ENCODE measurements at places on chromosomes 11 and 22.

- peak; percentile 73 for DNase-seq
These were observed 203.5 kb upstream of the E2F8 start for GRCh38 chr11:19444231-19444630.

DNA sequence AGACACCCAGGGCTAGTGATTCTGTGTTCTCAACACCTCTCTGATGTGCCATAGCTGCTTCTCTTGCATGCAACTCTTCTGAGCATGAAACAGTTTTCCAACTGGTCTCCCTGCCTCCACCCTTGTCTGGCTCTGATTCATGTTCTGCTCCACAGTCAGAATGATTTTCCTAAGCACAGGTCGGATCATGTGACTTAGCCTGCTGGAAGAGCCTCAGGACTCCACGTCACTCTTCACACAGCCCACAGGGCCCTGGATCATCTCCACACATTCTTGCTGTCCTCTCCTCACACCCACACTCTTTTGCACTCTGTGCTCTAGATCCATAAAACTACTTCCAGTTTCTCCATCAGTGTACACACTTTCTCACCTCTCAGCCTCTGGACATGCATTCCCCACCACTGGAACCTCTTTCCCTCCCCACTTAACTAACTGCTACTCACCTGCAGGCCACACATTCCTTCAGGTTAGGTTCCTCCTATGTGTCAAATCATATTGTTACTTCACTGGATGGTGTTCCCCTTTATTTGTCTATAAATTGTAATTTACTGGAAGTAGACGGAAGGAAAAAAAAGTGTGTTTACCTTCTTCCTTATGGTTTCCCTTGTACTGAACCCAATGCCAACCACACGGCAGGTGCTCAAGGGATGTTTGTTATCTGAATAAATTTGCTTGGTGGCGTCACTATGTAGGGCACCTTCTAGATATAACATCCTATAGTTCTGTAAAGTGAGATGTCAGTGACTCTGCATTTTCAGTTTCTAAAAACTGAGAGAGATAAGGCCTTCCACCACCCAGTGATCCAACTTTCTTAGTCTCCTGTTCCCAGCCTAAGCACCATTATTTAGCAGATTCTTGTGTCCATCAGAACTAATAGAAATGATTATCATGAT, 133.7 kb downstream of the ETS1 start:
- DNase-seq = peak; percentile 95

DNA sequence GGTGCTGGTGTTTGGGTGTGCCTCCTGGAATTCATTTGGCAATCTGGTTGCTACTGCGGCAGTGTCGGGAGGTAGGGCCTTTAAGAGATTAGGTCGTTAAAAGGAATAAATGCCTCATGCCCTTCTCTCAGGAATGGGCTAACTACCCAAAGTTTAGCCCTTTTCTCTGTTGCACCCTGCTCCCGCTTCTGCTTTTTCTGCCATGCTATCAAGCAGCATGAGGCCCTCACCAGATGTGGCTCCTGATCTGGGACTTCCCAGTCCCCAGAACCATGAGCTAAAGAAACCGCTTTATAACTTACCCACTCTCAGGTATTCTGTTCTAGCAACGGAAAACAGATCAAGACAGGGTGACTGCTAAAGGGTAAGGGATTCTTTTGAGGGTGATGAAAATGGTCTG, 6.3 kb downstream of the EIF3D start:
- no peak for DNase-seq

GRCh38 chr11:6315811-6316425, 4.4 kb downstream of the CAVIN3 start:
- DNase-seq = peak; percentile 79

DNA sequence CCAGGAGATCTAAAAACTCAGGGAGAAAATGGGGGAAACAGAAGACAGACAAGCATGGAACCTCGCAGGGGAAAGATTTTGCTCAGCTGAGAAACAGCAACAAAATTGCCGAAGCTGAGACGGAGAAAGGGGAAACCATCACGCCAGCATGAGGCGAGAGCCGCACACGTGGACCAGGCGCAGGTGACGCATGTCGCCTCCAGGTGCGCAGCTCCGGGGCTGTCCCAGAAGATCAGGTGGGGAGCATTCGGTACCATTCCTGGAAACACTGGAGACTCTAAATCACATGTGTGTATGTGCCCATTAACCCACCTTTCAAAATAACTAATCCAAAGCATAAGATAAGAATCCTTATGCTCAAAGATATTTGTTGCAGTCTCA, 121.7 kb downstream of the BRD1 start:
- no peak for DNase-seq

- DNase-seq = no peak
These were observed 47.1 kb upstream of the DEPDC7 start for GRCh38 chr11:32968541-32968940.

- DNase-seq = peak; percentile 83
These were observed 34.5 kb downstream of the CPT1A start for GRCh38 chr11:68806931-68807844.

DNA sequence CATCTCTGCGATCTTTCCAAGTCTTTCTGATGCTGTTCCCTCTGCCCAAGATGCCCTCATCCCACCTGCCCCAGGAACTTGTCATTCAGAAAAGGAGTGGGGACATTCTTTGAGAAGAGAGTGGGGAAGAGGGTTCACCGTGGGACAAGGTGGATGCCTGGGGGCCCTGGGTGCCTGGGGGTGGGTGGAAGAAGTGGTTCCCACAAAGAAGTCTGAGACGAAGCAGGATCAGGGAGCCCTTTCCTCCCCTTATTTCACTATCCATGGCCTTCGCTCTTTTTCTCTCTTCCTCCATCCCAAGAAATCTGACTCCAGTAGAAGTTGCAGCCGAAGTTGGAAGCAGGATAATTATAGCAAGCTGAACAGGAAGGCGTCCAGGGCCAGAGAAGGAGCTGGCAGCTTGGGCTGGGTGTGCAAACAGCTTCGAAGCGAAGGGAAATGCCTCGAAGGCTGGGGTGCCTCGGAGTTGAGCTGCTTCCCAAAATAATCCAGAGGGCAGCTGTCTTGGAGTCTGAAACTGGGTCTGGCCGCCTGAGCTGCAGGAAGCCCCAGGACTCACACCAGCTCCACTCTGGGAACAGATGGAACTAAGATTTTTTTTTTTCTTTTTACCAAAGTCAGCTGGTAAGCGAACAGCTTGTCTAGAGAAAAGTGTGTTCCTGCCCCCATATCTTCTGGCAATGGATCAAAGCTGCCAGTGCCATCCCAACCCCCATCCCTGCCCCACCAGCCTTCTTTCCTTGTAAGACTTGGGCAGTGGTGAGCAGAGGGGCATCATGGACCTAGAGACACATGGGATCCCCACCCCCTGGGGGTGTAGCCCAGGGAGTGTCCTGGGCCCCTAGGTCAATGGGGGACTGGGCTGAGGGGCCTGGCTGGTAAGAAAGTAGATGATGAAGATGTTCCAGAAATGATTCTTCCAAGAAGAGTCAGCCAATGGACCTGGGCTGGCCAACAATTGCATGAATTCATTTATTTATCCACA, 31.5 kb downstream of the PARVG start:
- DNase-seq = peak; percentile 6

- DNase-seq = peak; percentile 94
These were observed 30.1 kb upstream of the HMOX1 start for GRCh38 chr22:35350539-35351503.

DNA sequence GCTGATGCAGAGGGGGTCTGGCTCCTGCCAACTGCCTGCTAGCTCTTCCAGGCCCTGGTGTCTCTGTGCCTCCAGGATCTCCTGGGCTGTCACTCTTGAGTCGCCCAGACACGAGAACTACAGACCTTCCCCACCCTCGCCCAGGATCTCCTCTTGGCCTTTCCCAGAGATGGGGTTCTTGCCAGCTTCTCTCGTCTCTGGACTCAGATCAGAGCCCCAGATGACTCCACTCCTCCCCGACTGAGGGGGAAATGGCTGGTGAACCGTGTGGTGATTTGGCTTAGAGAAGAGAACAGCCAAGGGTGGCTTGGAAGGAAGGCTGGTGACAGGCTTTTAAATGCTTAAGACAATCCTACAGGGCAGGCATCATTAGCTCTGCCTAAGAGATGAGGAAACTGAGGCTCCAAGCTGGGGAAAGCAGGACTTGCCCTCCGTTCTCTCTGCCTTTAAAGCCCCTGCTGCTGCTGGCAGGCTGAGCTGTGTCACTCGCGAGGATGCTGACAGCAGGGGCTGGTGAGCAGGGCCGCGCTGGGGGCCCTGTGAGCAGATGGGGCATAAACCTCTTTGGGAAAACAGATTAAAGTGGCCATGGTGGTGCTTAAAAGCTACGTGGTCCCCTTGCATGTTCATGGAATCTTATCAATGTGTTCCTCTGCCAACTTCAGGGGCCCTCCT, 90.3 kb upstream of the THY1 start:
- DNase-seq = no peak

DNA sequence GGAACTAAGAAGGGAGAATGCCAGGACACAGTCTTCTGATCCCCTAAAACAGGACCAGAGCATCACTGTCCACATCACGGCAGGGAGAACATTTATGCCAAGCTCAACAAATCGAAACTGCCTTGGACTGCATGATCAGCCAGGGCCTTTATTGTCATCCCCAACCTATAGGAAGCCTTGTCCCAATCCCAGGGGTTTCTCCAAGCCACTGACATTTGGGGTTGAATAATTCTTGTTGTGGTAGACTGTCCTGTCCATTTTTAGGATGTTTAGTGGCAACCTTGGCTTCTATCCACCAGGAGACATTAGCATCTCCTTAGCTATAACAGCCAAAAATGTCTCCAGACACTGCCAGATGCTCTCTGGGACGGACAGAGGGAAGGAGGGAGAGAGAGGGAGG, 37.1 kb downstream of the RPL27A start:
- no peak for DNase-seq

- DNase-seq = no peak
These were observed 34.2 kb upstream of the PLET1 start for GRCh38 chr11:112294688-112295340.

DNA sequence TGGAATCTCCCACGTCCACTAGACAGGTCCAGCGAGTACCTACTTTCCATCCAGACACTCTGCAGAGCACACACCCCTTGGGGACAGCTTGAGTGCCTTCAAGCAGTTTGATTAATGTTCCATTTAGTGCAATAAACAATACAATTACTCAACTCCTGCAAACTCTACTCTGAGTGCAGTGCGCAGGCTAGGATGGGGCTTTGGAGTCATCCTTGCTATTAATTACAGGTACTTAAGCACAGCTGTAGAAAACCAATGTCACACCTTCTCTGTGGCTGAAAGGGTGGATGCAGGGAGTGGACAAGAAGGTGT, 82.6 kb downstream of the MN1 start:
- no peak for DNase-seq

DNA sequence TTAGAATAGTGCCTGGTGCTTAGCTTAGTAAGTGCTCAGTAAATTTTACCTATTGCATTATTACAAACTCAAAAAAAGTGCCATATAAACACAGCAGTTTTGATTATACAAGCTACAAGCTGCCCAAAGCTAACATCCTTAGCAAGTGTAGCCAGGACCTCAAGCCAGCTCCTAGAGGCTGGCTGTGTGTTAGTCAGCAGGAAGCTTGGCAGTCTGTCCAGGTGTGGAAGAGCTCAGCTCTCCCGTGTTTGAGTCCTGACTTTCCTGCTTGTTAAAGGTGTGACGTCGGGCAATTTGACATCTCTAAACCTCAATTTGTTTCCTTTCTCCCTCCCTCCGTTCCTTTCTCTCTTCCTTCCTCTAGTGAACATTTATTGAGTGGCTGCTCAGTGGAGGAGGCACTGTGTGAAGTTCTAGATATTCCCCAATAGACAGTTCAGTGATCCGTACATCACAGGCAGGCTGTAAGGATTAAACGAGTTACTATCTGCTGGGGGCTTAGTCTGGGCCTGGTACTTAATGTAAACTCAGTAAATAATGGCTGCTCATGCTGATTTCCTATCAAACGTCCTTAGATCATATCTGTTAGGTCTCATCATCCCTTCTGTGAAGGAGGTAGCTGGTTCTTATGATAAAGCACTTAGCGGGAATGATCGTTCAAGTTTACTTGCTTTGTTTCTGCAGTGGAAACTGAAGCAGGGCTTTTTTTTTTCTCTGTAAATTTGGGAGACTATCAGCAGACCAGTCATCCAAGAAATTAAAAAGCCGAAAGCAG, 68.7 kb downstream of the PRR5L start:
- DNase-seq = no peak

GRCh38 chr11:67251841-67252240, 14.4 kb upstream of the GRK2 start:
- DNase-seq = no peak

DNA sequence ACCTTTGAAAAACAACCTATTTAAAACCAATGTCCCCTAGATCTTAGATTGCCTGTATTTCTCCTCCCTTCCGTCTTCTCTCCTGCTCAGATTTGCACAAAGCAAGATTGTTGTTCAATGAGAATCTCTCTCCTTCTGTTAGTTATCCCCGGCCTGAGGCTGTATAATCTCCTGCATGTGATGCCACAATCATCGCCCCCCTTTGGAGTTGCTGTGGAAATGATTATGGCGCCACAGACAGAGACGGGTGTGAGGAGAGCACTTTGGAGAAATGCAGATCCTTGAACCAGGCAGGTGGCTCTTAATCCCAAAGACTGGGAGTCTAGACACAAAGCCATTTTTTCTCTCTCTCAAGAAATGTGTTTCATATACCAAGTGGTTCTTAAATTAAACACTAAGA, 941.3 kb downstream of the OPCML start:
- no peak for DNase-seq

DNA sequence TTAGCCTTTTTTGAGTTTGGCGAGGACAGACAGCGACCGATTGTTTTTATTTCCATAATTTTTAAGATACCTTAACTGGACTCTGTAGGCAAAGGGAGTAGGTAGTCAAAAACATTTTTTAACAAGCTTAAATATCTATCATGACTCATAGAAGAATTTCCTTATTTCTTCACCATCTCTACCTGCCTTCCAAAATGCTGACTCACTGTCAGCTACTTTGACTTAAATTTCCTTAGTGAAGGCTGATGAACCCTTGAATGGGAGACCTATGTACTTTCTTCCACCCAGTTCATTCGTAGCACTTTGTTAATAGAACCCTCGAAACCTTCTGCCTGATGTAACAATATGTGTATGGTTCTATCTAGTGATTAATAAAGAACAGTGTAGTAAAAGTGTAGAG, 1.1 kb upstream of the MTMR2 start:
- DNase-seq = peak; percentile 68

DNA sequence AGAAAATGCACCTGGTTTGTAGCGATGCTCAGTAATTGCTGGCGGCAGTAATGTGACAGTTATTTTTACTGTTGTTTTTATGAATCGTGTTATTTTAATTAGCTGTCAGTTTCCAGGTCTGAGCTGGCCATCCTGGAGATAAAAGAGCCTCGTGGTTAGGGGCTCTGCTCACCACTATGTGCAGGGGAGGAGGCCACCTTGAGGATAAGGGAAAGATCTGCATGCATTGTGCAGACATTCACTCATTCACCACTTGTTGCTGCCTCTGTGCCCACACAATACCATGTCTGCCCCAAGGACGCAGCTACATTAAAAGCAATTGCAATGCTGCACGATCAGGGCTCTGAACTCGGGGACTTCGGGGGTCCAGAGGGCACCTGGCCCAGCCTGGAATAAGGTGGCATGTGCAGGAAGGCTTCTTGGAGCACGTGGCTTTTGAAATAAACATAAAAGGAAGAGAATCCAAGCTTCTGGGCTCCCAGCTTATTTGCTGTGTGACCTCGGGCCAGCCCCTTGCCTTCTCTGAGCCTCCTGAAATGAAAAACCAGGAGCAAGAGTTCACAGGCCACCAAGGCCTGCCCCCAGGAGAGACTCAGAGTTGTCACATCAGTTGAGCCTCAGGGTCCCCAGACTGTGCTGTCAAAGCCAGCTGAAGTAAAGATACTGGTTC, 44.7 kb upstream of the SHISAL1 start:
- DNase-seq = no peak

GRCh38 chr11:81602508-81602907, 1131.2 kb downstream of the FAM181B start:
- DNase-seq = no peak

Measured in choroid plexus epithelial cell (primary cell).